ACHN (cell line): ENCODE measurements at places on chromosomes 7 and 10.

GRCh38 chr10:12849319-12850181 lies 152.0 kb downstream of the CCDC3 start:
- no peak for DNase-seq

- DNase-seq: no peak
Observed at GRCh38 chr7:15560968-15561367, 847 bp downstream of the AGMO start.

DNA sequence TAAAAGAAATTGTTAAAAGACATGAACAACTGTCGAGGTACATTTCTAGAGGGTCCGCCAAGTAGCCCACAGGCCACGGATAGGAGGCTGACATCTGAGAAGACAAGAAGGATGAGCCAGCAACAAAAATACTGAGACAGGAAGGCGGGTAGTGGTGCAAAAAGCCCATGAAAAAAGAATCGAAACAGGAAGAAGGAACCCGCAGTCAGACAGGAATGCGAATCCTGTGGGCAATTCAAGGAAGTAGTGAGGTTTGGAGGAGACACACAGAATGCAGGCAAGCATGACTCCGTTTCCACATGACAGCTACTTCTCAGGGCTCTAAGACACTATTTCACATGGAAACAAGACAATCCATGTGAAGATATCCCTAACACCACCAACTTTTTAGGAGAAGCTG lies 125.2 kb downstream of the DOCK4 start:
- DNase-seq: peak; percentile 90

GRCh38 chr10:10418387-10418786 lies 599.3 kb upstream of the CELF2 start:
- DNase-seq: no peak

DNA sequence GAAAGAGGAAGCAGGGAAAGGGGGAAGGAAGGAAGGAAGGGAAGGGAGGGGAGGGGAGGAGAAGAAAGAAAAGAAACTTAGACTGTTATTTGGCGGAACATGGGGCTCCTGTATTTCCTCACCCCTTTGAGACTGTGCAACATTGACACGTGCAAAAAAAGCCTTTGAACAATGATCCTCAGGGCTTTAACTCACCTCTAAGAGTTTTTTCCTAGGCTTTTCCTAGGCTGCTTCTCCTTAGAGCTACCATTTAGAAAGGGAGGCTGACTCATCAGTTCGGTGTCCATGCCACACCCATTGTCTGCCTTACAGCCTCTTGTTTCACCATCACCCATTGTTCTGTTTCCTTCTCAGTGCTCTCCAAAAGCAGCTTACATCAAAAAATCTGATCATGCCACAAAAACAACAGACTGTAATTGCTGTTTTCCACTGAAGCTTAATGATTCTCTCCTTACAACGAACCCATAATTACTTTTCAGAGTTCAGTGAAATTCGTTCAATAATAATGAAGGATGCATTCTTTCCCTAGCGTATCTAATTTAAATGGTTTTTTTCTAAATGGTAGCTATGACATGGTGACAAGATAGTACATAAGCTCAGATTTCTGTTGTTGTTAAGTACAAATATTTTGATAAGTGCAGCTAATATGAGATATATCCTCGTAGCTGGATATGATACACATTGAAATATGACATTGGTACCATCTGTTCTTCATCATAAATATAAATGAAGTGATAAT lies 90.8 kb downstream of the PRLHR start:
- peak; percentile 15 for DNase-seq

GRCh38 chr10:12241810-12242529 lies 46.0 kb downstream of the CDC123 start:
- no peak for DNase-seq

DNA sequence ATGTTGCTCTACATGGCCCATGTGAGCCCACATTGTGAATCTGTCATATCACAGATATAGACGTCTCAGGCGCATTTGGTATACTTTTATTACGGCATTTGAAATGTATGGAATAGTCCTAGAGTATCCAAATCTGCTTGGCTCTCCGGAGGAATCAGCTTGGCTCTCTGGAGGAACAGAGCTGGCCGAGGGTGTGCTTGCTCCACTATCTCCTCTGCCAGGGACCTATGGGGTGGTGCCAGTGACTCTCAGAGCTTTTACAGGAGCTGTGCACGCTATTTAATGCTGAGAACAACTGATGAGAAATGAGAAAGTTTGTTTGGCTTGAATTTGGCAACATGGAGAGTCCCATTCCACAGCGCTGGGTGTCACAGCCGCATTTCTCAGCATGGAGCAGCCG lies 144.0 kb downstream of the ZMYND11 start:
- no peak for DNase-seq

GRCh38 chr10:92180399-92180798 lies 110.5 kb downstream of the CPEB3 start:
- no peak for DNase-seq

DNA sequence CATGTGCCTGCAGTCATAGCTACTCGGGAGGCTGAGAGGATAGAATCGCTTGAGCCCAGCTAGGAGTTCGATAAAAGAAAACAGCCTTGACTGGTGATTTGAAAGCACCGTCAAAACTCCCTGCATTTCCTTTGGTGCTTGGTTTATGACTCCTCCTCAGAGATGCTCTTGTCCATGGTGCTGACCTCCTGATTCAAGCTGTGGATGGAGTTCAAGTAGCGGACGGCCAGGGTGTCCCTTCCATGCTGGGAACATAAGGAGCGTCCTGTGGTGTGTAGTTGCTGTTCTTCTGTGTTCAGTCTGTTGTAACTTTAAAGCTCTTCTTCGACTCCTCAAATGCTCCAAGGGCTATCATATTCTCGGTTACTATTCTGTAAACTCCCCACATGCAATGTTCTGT lies 382.5 kb upstream of the KIAA1217 start:
- peak; percentile 27 for DNase-seq

DNA sequence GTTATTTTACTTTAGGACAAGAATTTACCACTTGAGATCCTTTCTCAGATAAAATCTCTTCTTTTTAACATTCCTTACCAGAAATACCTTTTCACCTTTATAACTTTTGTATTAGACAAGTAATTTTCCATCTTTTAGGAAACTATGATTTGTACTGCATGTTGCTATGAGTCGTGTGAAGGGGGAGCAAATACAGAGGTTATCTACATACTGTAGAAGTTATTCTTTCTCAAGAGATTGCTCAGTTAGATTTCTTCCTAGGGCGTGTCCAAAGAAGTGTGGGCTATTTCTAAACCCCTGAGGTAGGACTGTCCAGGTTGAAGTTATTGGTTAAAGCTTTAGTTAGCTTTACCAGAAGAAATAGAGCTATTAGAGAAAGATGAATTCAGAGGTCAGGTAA lies 30.2 kb upstream of the ARHGAP12 start:
- DNase-seq: no peak

DNA sequence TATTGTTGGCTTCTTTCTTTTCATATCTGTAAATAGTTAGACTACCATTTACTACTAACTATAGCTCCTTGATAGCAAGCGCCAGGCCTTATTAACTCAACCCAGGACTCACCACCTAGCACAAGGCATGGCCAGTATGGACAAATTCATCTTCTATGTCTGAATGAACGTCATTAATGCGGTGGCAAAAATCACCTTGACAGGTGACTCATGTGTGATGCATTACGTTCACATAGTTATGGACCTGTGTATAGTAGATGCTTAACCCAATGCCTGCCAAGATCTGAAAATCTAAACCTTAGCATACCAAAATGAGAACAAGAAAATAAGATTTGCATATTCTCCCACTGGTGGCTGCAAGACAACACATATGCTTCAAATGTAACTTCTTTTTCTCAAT lies 300.8 kb downstream of the PARD3 start:
- DNase-seq: no peak

GRCh38 chr7:111827863-111828504 lies 265.7 kb upstream of the IMMP2L start:
- DNase-seq: peak; percentile 49
